ENCODE measurements at places on chromosomes 2 and 18. TPM values are rescaled to one million over a fixed set of nuclear protein-coding genes. Genes with fewer than 3 reads are reported as not detected.

DNA sequence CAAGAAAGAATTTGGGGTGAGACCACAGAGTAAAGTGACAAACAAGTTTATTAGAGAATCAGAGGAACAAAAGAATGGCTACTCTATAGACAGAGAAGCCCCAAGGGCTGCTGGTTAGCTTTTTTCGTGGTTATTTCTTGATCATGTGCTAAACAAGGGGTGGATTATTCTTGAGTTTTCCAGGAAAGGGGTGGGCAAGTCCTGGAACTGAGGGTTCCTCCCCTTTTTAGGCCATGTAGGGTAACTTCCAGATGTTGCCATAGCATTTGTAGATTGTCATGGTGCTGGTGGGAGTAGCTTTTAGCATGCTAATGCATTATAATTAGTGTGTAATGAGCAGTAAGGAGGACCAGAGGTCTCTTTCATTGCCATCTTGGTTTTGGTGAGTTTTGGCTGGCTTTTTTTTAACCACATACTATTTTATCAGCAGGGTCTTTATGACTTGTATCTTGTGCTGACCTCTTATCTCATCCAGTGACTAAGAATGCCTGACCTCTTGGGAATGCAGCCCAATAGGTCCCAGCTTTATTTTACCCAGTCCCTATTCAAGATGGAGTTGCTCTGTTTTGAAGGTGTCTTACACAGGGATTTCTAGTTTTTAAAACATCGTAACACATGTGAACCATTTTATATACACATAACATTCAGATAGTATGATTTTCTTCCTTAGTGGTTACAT is 77.8 kb downstream of the MYO1B start:
- DNase-seq, result no peak

DNA sequence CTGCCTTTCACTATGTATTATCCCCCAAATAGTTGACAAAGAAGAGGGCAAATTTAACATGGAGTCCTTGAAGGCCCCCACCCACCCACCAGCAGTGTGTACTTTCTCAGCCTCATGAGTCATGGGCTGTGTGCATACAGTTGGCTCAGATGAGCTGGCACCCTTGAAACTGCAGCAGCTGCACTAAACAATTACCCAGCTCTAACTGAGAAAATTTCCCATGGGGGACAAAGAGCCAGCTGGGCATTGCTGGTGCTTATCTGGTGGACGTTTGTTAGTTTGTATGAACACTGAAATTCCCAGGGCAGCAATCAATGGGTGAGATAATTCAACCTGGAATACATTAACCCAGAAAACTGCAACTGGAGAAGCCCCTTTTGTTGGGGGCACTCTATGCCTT is 131.7 kb downstream of the GCA start:
- DNase-seq, result no peak

PNO1 gene
- 13.2 TPM for total RNA-seq

- DNase-seq, result no peak
These were observed 10.0 kb upstream of the VPS54 start for GRCh38 chr2:64029116-64029665.

DNA sequence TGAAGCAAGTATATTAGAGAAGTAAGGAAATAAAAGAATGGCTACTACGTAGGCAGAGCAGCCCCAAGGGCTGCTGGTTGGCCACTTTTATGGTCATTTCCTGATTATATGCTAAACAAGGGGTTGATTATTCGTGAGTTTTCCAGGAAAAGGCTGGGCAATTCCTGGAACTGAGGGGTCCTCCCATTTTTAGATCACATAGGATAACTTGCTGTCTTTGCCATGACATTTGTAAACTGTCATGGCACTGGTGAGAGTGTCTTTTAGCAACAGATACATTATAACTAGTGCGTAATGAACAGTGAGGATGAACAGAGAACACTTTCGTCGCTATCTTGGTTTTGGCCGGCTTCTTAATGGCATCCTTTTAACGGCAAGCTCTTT is 2.6 kb upstream of the UBE2F start:
- no peak for DNase-seq
